ENCODE measurements at places on chromosomes 2 and 18.

DNA sequence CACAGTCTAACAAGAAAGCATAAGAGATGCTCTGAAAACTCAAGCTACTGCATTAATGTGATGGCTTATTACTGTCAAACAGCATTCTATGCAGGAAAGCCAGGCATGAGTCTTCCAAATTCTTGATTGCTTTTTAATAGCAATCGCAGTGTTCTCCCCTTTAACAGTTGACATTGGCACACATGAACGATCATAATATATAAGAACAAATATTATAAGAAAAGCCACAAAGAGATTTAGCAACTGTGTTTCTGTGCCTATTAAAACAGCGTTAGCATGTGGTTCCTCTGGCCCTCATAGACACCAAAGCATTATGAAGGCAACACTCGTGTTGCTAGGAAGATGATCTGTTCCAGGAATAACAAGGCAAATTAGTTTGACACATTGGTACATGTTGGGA lies 245.0 kb downstream of the ACKR3 start:
- no peak for DNase-seq

DNA sequence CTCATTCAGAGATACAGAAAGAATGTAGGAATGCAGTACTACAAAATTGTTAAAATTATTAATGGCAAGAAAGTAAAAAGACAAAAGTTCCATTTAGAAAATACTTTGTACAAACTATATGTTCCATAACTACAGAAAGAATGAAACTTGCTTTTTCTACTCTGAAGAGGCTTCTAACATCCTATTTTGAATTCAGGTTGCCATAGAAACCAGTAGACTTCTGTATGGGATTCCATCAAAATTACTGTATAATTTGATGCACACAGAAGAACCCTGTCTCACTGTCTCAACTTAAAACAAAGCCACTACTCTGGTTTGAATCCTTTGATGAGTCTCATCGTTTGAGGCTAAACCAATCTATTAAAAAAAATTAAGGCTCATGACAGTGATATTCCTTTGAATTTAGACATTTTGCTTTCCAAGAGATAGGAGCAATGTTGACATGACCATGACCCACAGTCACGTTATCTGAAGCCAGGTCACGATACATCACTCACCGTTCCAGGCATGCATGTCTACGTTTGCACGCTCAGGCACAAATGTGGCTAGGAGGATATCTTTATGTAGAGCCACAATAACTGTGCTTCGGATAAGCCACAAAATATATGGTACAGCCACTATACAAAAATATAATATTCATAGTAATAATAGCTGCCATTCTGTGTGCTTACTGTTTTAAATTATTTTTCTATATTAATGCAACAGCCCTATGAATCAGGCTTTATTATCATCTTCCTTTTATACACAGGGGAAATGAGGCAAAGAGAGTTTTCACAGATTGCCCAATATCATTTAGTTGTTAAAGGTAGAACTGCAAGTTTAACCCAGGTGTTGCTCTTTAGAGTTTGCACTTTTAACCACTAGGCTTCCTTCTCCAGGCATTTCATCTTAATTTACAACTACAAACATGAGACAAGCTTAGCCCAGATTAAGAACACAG lies 82.4 kb downstream of the CACNB4 start:
- no peak for DNase-seq

- no peak for DNase-seq
These were observed 89.6 kb downstream of the GCA start for GRCh38 chr2:162433491-162433890.

DNA sequence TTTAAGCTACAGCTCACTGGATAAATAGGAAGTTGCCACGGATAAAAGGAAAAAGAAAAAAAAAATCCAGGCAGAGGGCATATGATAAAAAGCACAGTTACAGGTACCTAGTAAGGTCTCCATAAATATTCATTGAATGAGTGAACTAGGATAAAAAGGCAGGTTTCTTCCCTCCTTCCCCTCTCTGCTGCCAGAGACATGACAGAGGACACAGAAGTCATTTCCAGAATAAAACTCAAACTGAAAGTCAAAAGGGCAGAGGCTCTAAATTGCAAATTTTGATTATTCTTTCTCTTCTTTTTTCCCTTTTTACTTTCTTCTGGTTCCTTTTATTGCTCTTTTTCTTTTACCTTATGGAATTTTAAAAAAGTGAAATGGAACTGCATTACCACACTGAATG lies 7.7 kb downstream of the CD302 start:
- DNase-seq, result no peak

DNA sequence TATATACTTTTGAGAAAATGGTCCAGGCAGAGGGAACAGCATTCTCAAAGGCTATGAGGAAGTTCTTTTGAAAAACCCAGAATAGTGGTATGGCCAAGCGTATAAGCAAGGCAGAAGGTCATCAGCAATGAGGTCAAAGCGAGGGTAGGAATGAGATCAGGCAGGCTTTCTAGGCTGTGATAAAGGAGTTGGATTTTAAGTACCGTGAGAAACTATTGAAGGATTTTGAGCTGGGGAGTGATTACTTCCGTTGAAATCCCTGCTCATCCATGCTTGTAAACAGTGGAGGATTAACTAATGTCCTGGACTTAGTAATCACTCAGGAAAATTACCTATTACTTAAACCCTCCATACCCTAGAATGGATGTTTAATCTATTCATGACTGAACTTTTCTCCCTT lies 50.2 kb downstream of the EMILIN2 start:
- no peak for DNase-seq

- no peak for DNase-seq
These were observed 43.1 kb downstream of the KCTD18 start for GRCh38 chr2:200466425-200467418.

- DNase-seq, result no peak
These were observed 213.3 kb downstream of the FAM210A start for GRCh38 chr18:13513021-13513420.

GRCh38 chr2:1739961-1740715 lies 4.2 kb downstream of the PXDN start:
- DNase-seq, result no peak

GRCh38 chr2:21256006-21256405 lies 132.2 kb downstream of the TDRD15 start:
- no peak for DNase-seq

GRCh38 chr2:181190711-181191110 lies 210.3 kb downstream of the UBE2E3 start:
- DNase-seq, result no peak

DNA sequence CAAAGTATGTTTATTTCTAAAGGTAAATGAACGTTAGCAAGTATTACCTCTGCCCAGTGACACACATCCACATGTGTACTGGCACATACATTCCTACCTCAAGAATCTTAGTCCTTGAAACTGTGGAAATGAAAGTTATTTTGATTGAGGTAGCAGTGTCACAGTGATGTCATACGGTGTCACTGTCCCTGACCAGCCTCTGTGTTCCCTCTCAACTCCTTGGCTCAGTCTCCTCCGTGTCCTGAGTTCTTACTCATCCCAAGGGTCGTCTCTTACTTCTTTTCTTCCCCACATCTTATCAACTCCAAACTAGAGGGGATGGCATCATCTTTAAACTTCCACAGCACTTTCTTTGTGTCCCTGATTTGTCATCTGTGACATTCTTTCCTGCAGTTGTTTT lies 3.3 kb downstream of the NCK2 start:
- no peak for DNase-seq

- no peak for DNase-seq
These were observed 154.1 kb upstream of the KLHL29 start for GRCh38 chr2:23230885-23231284.

- DNase-seq, result no peak
These were observed 112.3 kb downstream of the MEP1B start for GRCh38 chr18:32301976-32302743.

DNA sequence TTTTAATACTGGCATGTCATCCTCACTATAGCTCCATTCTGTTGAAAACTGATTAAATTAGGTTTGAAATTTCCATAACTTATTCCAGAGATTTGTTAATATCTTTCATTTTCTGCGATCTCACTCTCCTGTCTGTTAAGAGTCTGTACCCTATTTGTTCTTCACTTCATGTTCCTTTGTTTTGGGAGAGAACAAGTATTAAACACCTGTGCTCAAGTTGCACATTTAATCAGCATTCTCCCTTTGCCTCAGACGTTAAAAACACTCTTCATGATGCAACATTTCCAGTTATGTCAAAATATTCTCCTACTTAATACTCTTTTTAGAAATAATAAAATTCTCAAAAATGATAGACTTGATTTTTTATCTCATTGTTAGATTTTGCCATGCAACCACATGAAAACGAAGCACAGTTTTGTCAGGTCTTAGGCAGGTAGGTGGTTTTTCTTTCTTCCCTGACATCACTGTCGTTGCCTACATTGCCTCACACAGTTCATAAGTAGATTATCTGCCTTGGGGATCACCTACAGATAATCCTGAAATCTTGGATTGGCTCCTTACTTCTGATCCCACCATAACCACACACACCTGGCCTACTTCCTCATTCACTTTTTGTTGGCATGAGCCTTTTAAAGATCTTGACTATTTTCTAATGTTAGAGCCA lies 109.9 kb downstream of the GAREM1 start:
- DNase-seq, result no peak

- DNase-seq, result no peak
These were observed 380.8 kb upstream of the ACVR2A start for GRCh38 chr2:147463881-147464520.

DNA sequence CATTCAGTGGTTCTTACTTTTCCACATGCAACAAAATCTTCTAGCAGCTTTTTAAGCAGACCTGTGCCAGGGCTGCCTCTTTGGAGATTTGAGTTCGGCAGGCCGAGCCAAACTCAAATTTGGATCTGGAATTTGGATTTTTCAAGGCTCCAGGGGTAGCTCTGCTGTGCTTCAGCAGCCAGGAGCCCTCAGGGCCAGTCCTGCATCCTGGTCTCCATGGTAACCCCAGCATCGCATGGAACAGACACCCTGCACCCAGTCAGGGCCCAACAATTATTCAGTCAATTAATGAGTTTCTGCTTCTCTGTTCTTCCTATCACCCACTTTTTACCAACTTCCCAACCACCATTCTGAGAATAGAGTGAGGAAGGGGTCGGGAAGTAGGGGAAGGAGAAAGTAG lies 30.0 kb downstream of the EN1 start:
- no peak for DNase-seq

- DNase-seq, result no peak
These were observed 26.5 kb downstream of the ZAP70 start for GRCh38 chr2:97739893-97740245.

- no peak for DNase-seq
These were observed 76.9 kb downstream of the RTP5 start for GRCh38 chr2:241946306-241947003.

- no peak for DNase-seq
These were observed 61.9 kb upstream of the HAAO start for GRCh38 chr2:42854207-42854818.

DNA sequence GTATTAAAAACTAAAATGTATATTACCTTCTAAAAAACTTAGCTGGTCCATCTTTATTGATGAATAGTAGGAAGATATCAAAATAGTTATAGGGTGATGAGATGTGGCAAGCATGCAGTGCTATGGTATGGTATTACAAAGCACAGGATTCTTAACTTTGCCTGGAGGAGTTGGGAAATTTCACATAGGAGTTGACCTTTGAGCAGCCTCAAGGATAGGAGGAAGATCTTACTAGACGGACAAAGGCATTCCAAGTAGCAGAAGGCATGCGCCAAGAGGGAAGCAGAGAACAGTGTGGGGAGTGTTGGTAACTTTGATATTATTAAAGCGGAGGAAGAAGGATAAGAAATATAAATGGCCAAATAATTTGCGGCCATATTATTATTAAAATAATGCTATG lies 60.0 kb downstream of the TTC21B start:
- no peak for DNase-seq

DNA sequence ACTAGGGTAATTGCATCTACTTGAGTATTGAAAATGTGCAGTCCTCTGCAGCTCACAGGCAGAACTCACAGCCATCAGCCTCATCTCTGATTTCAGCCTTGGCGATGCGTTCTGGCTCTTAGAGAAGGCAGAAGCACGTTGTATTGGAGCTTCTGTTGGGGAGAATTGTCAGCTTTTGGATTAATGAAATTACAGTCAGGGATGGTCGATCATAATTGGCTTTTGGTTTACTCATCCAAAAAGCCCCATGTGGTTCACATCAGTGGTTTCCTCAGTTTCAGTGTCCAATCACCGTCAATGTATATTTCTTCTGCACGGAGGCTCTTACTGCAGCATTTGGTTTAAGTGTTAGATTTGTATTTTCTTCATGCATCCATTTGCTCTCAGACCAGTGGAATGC lies 218.5 kb upstream of the SOX11 start:
- no peak for DNase-seq

DNA sequence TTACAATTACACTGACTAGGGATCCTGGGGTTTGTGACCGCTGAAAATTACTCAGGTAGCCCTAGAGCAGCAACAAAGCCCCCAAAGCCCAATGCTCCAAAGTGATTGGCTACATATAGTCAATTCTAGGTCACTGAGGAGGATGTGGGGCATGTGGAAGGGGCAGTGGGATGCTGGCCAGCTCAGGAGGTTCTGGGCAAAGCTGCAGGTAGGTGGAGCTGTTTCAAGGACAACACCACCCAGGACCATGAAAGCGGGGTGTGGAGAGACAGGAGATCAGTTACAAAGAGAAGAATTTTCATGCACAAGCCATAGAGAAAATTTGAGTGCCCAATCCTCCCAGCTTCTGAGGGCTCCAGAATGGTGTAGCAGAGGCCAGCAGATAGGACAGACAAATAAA lies 75.0 kb upstream of the CCDC85A start:
- no peak for DNase-seq

DNA sequence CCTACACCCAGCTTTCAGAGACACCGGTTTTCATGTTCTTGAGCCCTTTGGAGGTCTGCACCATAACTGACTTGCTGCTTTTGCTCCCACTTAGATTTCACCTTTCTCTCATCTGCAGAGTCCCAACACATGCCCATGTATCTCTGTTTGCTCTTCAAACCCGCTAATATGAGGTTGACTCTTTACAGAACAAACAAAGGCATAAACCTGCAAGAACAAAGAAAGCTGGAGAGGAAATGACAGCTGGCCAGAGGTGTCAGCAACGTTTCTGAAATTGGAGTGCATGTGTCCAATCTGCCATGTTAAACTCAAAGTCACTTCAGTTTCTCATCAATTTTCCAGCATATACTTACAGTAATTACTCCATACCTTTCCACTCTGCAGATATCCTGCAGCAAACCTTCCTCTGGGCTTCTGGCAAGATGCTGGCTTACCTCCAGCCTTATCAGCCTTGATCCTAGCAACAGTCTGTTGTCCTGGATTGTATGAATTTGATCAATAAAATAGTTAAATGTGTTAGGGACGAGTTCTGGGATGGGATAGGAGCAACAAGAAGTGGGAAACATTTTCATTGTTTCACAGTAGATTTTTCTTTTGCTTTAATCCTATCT lies 157.4 kb downstream of the FHOD3 start:
- DNase-seq, result no peak

DNA sequence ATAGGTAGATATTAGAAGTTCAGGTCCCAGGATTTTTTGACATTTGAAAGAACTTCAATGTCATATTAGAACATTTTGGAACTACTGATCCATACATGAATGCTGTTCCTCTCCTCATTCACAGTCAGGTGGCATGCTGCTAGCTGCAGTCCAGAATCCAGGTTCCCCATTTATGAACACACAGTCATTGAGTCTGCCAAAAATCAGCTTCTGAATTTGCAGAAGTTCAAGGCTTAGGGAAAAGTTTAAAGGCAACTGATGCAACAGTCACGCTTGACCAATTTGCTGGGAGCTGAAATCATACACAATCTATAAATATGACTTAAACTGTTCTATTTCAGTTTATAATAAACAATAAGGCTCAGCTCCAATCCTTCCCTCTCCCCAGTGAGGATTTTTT lies 17.3 kb upstream of the TTR start:
- no peak for DNase-seq

Data from T-helper 17 cell (primary cell).